ENCODE measurements at places on chromosomes 11 and 22.

- DNase-seq = no peak
These were observed 4.3 kb downstream of the DNAL4 start for GRCh38 chr22:38789606-38790005.

- DNase-seq = no peak
These were observed 57.0 kb downstream of the MYH9 start for GRCh38 chr22:36330655-36331305.

- no peak for DNase-seq
These were observed 22.8 kb downstream of the TEAD1 start for GRCh38 chr11:12696911-12697581.

- peak; percentile 44 for DNase-seq
These were observed 33.2 kb upstream of the CAVIN3 start for GRCh38 chr11:6353367-6353987.

DNA sequence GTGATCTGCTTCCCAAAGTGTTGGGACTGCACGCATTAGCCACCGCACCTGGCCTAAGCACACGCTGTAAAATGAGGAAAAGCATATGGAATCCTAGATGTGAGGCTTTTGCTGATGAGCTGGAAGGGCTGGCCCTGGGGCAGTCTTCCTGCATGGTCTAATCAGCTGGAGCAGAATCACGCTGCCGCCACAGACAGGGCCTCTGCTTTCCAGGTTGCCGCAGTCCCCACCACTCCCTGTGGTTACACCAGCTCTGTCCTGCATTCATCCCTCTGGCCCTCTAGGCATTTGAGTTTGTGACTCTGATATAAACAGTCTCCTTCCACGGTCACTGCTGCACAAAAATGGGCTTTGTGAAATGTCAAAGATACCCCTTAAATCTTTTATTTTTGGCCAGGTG lies 17.1 kb downstream of the RPS6KA4 start:
- no peak for DNase-seq

- DNase-seq = no peak
These were observed 12.7 kb downstream of the OR51B4 start for GRCh38 chr11:5288906-5289550.

DNA sequence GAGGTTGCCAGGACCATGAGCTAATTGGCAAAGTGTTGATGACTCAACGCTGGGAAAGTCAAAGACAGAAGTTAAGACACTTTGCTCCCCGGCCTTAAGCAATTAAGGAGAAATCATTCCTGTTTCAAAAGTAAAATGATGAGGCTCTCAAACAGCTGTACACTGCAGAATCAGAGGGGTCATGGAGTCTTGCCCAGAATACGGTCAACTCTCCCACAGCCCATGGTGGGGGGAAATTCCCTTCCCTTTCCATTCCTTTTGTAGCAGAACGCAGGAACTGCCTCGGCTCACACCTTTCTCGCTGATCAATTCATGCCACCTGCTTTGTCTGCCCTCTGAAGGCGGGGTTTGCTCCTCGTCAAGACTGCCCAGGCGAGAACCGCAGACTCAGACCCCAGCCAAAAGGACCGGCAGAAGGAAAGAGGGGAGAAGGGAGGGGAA lies 52.8 kb downstream of the MN1 start:
- DNase-seq = no peak

- no peak for DNase-seq
These were observed 11.3 kb upstream of the CCDC86 start for GRCh38 chr11:60830478-60831142.

GRCh38 chr22:42596336-42596735 lies 18.3 kb downstream of the POLDIP3 start:
- no peak for DNase-seq

DNA sequence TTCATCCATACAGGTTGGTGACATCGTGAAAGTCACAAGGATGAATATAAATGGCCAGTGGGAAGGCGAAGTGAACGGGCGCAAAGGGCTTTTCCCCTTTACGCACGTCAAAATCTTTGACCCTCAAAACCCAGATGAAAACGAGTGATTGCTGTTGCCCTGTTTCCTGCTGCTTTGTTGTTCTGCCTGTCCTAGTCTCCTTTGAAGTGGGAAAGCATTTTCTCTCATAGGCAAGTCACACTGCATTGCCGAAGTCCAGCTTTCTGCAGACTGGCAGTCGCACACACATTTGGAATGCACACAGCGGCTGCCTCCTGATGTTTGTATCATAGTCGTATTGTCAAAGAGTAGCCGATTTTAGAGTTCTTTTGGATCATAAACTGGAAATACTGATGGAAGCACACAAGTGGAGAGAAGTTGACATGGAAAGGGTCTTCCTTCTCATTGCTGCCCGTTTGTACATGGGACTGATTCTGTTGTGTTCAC lies 17.3 kb upstream of the AIFM3 start:
- no peak for DNase-seq

DNA sequence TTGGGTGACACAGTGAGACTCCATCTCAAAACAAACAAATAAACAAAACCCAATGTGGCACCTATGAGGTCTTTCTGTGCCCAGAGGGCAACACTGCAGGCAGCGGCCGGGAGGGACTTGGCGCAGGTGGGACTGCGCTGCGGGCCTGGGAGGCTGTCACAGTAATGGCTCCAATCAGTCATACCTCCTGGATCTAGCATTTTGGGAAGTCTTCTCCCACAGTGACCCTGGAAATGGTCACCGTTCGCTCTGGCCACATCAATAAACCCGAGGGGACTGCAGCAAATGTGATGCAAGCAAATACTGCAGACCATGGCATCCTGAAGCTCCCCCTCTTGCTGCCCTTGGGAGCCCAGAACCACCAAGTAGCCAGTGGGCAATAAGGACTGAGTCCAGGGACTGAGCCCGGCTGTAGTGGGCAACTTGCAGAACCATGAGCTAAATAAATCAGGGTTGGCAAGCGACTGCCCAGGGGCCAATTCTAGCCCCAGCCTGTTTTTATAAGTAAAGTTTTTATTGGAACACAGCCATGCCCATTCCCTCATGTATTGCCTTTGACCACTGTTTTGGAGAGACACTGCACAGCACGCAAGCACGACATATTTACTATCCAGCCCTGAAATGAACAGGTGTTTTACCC lies 15.4 kb downstream of the SHANK2 start:
- DNase-seq = no peak

DNA sequence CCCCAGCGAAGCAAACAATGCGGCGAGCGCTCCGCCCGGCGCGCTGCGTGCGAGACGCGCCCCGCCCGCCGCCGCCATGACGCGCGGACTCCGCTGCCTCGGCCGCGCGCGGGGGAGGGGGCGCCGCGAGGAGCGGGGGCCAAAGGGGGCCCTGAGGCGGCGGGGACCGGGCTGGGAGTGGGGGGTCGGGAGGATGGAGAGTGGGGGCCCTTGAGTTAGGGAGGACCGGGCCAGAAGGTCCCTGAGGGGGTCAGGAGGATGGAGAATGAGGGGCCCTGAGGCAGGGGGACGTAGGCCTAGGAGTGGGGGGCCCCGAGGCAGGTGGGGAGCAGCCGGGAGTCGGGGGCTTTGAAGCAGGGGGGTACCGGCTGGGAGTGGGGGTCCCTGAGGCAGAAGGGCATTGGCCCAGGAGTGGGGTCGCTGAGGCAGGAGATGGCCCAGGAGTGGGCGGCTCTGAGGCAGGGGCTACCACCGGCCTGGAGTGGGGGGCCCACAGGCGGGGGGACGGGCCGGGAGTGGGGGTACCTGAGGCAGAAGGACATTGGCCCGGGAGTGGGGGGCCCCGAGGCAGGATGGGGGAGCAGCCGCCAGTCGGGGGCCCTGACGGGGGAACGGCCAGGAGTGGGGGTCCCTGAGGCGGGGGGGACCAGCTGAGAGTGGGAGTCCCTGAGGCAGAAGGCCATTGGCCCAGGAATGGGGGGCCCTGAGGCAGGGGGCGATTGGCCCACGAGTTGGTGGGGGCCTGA lies at the start of gene BRD1:
TSS of gene BRD1 (minus strand) at position 21 of the 746 bp plus-strand sequence. CDS start 3,556 bp downstream, outside the sequence.
- no peak for DNase-seq

All from stimulated activated CD4-positive, alpha-beta T cell treated with anti-CD3 and anti-CD28 coated beads, Interleukin-12 subunit alpha, Interleukin-12 subunit beta, amount 100 ng/mL, for 24 hours (primary cell).